ENCODE measurements at places on chromosomes 5 and 9.
A peak's percentile ranks its signal among the peaks of the same experiment; 100 is the strongest.

DNA sequence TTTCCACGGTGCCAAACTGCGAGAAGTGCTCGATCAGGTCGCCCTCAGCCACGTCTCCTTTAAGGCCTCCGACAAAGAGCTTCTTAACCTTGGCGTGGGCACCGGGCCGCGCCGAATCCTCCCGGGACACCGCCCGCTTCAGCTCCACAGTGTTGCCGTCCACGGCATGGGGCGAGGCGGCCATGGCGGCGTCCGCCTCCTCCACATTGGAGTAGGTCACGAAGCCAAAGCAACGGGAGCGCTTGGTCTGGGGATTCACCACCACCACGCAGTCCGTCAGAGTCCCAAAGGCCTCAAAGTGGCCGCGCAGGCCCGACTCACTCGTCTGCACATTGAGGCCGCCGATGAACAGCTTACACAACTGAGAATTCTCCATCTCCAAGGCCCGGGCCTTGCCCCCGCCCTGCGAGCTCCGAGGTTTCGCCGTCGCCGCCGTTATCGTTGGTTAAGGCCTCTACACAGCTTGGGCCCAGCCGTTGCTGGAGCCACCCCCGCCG lies 424 bp downstream of the HNRNPA0 start:
- DNase-seq = no peak

GRCh38 chr5:163024936-163025335 lies 412.5 kb upstream of the CCNG1 start:
- DNase-seq = no peak

- DNase-seq = no peak
Measured at GRCh38 chr5:137336161-137336560, 163.0 kb downstream of the SPOCK1 start.

DNA sequence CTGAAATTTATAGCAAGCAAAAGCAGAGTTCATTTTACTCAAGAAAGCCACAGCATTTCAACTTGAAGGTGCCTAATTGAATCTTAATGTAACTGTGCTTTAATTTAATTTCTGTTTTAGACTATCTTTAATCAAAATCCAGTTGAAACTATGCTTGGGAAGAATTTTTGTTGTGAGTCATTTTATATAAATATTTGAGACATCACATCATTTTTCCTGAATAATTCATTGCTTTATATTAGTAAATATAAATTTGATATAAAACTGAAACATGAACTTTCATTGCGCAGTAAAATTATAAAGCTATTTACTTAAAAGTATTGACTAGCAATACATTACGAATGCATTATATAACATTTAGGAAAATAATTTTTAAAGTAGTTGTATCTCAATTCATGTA lies 1937.1 kb upstream of the CDH9 start:
- DNase-seq = no peak

GRCh38 chr5:95392593-95393182 lies 1.5 kb downstream of the FAM81B start:
- no peak for DNase-seq

DNA sequence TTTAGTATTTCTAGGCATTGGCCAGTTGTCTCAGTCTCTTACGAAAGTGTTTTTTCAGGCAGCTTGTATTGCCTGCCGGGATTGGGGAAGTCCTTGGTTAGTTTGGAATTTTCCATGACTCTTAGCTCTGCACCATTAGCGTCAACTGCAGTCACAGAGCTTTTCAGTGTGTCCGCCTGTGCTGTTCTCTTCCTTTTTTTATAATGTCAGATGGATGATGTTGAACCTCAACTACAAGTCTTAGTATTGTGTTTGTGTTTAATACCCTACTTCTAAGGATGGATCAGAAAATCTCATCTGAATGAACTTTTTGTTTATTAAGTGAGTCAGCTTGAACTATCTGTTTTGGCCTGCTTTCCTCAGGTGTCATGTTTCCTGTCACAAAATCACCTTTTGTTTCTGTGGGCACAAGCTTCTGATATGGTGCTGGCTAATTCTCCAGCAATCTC lies 33.1 kb downstream of the ATP6V0E1 start:
- DNase-seq = peak; percentile 41

DNA sequence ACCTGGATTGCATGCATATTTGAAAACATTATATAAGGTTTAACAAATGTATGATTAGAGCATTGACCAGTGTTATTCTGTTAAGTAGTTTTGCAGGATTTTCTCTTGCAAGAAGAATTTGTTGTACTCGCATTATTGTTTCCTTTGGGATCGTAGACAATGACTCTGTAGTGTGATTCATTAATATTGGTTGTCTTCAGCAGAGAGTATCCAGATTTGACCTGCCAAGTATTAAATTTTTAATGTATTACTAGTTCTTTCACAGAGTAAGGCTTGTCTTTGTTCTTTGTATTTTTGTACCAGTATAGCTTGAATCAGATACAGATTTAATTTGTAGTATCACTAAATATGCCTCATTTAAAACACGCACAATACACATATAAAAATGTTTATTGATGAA lies 155.0 kb downstream of the PBX3 start:
- DNase-seq = no peak

DNA sequence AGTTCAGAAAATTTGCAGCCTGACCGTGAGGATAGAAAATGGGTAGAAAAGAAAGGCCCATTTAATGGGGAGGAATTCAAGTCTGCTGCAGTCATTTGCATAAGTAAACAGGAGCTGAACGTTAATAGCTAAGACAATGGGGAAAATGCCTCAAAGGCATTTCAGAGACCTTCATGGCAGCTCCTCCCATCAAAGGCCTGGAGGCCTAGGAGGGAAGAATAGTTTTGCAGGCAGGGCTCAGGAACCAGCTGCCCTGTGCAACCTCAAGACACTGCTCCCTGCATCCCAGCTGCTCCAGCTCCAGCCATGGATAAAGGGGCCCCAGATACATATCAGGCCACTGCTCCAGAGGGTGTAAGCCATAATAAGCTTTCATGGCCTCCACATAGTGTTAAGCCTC lies 32.2 kb upstream of the CDH18 start:
- no peak for DNase-seq

DNA sequence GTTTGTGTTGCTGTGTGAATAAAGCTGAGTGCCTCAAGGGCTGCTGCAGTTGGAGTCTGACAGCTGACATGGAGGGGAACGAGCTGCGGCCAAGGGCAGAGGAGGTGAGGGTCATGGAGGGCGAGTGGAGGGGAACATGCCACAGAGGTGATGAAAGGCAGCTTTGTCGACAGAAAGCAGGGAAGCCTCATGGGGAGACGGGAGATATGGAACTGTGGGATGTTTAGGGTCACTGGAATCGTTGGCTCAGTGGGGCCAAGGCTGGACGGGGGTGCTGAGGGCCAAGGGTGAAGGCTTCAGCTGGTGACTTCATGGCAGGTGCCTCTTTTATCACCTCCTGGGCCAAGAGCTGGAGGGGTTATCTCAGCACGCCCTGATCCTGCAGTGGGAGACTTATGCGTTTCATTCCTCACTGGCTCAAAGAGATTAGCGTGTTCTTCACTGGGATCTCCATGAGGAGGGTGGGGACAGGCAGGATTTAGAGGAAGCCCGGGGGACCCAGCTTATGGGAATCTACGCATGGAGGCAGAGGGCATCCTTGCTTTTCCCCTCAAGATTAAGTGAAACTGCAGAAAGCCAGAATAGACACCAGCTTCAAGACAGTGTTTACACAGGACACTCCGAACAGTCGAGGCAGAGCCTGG lies 42.2 kb downstream of the FAM240B start:
- DNase-seq = no peak

DNA sequence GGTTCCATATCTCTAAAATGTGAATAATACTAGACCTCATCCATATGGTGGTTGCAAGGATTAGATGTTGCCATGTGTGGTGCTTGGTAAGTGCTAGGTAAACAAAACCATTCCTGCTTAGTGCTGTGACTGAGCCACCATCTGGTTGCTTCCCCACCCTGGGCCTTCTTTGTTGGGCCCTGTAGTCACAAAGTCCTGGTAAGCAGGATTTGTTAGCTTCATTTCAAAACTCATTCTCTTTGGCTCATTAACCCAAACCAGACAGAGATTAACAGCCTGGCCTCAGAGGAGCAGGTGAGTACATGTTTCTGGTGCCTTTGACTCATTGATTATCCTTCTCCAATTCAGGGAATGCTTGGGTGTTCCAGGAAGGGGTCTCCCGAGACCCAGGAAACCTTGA lies 240.2 kb downstream of the ARHGAP26 start:
- DNase-seq = no peak

DNA sequence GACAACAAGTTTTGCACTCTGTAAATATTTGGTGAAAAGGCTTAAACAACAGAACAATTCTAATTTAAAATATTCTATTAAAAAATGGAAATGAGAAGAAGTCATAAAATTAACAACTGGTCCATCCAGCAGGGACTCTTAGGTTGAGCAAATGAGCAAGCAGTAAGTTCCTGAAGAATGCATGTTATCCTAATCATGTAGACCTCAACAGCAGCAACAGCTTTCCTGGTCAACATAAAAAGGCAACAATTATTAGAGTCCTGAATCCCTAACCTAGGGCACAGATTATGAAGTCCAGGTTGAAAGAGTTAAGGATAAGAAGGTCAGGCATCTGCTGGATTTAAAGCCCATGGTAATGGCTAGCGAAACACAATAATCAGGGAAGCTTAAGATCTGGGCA lies 120.9 kb downstream of the SSBP2 start:
- DNase-seq = no peak

DNA sequence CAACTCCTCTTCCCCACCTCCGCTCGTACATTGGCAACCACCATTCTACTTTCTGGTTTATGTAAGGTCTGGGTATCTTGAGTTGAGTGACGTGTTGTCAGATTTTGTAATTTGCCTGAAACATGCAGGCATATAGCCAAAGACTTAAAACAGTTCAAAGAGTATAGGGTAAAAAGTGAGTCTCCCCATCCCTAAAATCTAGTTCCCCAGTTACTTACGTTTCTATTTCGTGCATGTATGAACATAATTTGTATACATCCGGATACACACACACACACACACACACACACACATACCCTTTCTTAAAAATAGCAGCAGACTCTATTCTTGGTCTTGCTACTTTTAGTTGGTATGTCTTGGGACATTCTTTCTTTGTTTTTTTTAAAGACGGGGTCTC lies 915 bp downstream of the HSDL2 start:
- DNase-seq = no peak

DNA sequence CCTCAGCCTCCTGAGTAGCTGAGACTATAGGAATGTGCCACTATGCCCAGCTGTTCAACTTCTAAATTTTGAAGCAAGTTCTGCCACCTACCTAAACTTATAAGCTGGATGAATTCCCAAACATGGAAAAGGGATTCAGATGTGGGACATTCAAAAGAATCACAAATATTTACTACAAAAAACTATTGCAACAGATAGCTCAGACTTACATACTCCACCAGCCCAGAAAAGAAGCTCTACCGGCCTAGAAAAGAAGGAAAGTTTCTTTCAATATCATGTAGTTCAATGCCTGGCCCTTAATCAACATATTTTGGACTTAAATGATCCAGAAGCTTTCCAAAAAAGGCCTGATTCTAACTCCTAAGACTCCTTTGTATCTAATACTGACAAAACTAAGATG lies 23.8 kb downstream of the SH3RF2 start:
- no peak for DNase-seq

GRCh38 chr9:134792627-134793026 lies 88.0 kb upstream of the FCN2 start:
- no peak for DNase-seq

GRCh38 chr5:135147294-135148090 lies 113.5 kb upstream of the PITX1 start:
- DNase-seq = no peak

- DNase-seq = no peak
Measured at GRCh38 chr5:159052401-159053011, 47.2 kb downstream of the EBF1 start.

- DNase-seq = no peak
Measured at GRCh38 chr5:147431586-147431985, 78.3 kb downstream of the DPYSL3 start.

DNA sequence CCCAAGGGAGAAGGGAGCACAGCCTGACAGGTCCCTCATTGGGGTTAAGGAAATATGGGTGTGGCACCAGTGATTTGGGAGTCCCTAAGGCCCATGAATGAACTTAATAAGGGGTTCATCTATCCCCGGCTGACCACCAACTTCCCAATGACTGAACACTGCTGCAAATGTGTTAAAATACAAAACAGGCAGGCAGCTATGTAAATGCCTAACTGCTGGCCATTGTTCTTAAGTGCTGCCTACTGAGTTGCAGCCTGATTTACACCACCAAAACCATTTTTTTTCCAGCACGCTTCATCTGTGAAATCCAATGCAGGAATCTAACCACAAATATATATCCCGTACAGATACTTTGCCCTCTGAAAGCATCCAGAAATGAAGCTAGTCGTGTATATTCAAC lies 478.5 kb downstream of the PTPRD start:
- DNase-seq = no peak

DNA sequence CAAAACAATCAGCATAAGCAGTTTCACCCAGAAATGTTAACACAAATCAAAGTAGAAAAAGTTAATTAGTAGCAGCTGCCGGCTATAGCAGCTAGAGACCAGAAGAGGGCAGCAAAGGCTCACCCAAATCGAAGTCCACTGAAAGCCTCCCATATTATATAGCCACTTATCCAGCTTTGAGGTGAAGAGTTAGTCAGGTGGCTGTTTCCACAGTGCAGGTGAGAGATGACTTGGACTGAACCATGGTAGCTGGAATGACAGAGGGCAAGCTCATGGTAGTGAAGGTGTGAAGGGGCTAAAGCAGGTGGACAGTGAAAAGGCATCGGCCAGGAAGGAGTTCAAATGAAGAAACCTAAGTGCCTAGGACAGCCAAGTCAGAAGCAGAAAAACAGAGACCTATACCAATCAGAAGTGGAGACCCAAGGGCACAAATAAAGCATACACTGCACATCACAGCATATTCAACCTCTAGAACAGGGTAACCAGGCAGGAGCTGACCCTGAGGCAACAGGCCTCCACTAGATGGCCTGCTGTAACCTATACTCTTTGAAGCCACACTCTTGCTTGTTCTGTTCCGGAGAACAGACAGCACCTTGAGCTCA lies 7.2 kb upstream of the RNF38 start:
- DNase-seq = peak; percentile 62

- DNase-seq = peak; percentile 38
Measured at GRCh38 chr5:154714266-154714986, 40.8 kb upstream of the LARP1 start.

DNA sequence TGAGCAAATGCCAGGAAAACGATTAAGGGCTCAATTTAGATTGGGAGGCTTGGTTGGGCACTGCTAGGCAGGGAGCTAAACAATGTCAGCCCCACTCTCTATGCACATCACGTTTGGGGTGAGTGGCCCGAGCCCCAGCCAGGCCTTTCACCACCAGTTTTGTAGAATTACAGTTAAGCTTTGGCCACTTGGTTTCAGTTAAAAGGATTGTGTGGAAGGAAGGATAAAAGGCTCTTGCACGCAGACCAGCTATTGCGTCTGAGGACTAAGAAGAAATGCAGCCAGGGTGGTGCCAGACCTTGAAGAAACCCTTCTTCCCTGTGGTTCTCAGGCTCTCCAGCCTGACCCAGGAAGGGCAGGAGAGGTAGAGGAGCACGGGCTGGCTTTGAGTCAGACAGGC lies 125.3 kb upstream of the SLC44A1 start:
- DNase-seq = no peak

DNA sequence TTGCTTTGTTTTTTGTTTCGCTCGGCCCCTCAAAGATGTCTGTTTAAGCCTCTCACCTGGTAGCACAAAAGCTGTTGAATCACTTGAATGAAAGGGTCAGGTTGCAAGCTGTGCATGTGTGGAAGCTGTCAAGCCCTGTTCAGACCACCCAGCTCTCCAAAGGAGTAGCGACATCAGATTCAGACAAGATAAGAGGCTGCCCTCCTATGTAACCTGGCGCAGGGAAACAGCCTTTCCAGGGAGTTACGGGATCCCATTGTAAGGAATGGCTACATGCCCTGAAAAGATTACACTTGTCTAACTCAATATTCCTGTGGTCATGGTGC lies 2.9 kb downstream of the FREM1 start:
- no peak for DNase-seq

Data from mucosa of gallbladder (tissue), 1 donor.